ENCODE measurements at places on chromosomes 2 and 18. TPM values are rescaled to one million over a fixed set of nuclear protein-coding genes. Genes with fewer than 3 reads are reported as not detected.

Gene LYPD6
- not detected for total RNA-seq

DNA sequence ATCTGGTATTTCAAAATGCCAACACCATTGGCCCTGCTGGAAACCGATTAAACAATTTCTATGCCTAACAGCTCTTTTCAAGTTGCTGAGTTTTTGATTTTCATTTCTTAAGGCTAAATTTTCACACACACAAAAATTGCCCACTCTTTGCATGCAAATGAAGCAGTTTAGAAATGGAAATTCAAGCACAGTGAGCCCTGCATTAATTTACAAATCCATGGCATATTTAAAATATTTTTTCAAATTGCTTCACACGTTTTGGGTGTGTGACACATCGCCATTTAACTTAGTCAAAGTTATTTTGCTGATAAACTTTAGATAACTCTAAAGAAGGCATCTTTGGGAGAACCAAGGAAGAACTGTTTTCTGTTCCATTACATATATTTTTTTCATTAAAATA lies 184.8 kb downstream of the TXNL1 start:
- H3K4me1 ChIP-seq = no peaks in the 10 kb centered on the region
- no peaks in the 10 kb centered on the region for H3K36me3 ChIP-seq
- H3K4me3 ChIP-seq = no peak overlapping the region
- H3K27me3 ChIP-seq = no peaks in the 10 kb centered on the region
- H3K27ac ChIP-seq = no peak overlapping the region

GRCh38 chr2:60391649-60392375 lies 161.6 kb downstream of the BCL11A start:
- no peaks in the 10 kb centered on the region for H3K4me1 ChIP-seq
- DNase-seq = no peak
- no peaks in the 10 kb centered on the region for H3K36me3 ChIP-seq
- no peak overlapping the region for H3K27ac ChIP-seq

DNA sequence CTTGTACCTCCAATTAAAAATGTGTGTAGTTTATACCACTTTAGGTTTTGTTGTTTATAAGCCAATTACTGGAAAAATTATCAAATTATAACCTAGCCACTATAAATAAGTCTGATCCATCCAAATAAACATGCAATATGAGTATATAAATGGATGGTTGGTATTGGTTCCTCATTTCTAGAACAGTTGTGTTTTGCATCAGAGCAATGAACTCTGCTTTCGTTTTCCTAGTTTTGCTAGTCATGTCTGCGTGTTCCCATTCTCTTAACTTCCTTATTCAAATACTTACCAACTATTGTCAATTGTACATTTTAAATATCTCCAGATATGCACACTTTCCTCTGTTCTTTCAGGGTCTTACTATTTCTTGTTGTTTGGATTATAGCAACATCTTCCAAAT lies 641.7 kb downstream of the NR4A2 start:
- no peaks in the 10 kb centered on the region for H3K27me3 ChIP-seq
- H3K36me3 ChIP-seq = no peaks in the 10 kb centered on the region

Gene IL37
- total RNA-seq = not detected

Gene REG1B
- total RNA-seq = not detected

Gene NUP35
- 15.9 TPM for total RNA-seq

Gene CFC1
- total RNA-seq = not detected

Data from CD4-positive, alpha-beta memory T cell (primary cell).